ENCODE measurements at places on chromosomes 7 and 10.
A peak's percentile ranks its signal among the peaks of the same experiment; 100 is the strongest.

DNA sequence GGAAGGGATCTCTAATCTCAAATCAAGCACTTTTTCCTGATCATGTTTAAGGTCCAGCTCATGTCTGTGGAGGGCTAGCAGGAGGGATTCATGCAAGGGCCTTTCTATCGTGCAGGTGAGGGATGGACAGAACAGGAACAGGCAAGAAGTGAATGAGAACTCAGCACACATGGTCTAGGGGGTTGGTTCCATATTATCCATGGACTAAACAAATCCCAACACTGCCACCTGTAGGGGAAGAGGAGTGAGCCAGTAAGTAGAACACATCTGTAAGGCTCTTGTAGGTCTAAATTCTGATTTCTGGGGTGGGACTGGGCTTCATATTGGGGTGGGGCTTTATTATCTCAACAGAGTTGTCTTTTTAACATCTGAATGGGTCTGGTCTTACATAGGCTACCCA, 138.0 kb upstream of the TARP start:
- no peak for DNase-seq

GRCh38 chr7:32258265-32258664, 188.1 kb upstream of the PDE1C start:
- no peak for DNase-seq

DNA sequence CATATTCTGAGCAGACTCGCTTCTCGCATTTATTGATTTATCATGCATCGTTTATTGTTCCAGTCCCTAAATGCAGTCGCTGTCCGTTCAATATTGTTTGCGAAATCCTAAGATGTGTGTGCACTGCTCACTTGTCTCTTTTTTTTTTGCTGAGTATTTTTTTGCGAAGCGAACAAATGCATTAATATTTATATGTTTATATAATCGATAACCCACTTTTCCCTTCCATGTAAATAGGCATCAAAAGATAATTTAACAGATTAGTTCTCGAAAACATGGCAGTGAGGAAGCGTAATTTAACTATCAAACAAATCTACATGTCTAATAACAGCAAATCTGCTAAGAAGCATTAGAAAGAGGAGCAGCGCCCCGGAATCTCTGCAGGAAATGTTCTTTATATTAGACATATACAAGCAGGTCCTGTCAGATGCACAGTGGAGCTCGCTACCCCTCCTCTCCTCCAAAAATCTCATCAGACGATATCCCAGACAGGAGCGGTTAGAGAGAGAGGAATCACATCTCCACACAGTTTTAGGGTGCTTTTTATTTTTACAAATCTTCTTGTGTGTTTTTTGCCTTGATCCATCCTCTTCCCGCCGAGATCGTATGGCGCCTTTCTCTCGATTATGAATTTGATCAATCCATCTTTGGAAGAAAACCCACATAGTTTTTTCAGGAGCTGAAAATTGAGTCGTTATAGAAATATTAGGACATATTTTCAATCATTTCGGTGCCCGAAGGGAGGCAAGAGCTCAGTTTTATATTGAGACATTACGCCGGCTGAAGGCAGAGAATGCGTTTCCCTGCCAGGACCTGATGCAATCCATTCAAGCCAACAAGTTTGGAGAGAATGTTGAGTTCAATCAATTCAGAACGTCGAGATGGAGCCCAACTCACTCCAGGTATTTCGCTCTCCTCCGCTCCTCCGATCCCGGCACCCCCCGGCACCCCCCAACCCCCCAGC, at the start of gene ARID5B:
TSS of gene ARID5B (plus strand) at position 871 of the 964 bp plus-strand sequence. CDS start at position 882, 11 bp downstream.
- DNase-seq, result peak; percentile 62

- no peak for DNase-seq
These were observed 115.1 kb upstream of the SLC13A1 start for GRCh38 chr7:123314886-123315285.

- DNase-seq, result no peak
These were observed 918 bp downstream of the NET1 start for GRCh38 chr10:5413012-5413938.

- DNase-seq, result no peak
These were observed 70.2 kb upstream of the GRB10 start for GRCh38 chr7:50852901-50853300.

DNA sequence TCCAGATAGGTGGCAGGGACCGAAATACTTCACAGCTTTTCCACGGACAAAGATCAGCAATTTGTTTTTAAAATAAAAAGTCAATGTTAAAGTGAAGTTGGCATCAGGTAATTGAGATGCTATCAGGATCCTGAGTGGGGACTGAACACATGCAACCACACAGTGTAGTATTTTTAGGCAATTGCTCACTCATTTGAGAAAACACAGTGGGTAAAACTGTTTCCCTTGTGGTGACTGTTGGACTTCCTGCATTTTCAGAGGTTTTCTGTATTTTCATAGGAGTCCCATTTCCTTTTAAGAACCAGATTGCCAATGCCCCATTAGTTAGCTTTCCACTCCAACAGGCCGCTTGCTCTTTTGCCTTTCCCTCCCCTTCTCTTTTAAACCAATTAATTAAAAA, 159.5 kb upstream of the ZNF32 start:
- no peak for DNase-seq

GRCh38 chr10:98528805-98529183, 82.1 kb upstream of the HPS1 start:
- no peak for DNase-seq

GRCh38 chr10:8112230-8112905, 57.9 kb downstream of the GATA3 start:
- no peak for DNase-seq

DNA sequence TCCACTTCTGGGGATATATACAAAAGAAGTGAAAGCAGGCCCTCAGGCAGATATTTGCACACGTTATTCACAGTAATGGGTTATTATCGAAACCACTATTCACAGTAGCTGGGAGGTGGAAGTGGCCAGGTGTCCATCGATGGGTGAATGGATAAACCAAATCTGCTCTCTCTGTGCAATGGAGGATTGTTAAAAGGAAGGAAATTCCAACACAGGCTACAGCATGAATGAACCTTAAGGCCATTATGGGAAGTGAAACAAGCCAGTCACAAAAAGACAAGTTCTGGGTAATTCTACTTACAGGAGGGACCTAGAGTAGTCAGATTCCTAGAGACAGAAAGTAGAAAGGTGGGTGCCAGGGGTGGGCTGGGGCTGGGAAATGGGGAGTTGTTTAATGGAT, 48.5 kb upstream of the BHLHA15 start:
- no peak for DNase-seq

DNA sequence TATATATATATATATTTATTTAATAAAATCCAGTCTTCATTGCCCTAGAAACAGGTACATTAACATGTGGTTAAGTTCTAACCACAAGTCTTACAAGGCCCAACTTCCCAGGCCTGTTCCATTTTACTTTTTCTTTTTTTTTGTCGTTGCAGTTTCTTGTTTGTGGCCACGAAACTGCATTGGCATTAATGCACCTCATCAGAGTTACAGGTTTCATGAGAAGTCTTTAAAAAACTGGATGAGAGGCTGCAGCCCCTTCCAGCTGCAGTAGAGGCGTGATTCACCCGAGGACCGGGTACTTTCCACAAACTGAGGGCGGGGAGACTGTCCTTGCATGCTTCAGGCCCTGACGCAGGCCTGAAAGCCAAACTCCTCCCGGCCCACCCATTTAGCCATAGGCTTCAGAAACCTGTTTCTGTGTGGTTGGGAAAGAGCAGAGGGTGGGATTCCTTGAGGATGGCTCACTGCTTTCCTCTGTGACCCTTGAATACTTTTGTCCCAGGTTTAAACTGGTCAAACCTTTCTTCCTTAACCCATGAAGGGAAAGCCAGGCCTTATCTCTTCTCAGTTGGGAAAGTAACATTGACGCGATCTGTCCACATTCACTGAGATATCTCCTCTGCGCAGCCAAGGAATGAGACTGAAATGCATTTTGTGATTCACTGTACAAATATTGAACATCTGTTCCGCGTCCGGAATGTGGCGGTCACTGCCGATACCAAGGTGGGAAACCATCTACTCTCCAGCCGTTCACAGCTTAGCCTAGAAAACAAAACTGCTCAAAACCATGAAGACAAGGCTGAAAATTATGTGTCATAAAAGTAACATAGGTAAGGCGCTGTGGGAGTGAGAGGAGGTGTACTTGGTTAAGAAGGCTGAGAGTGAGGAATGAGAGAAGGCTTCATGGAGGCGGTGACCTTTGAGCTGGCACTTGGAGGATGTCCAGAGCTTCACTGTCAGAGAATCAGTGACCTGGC, 311.7 kb downstream of the GATA3 start:
- no peak for DNase-seq

- no peak for DNase-seq
These were observed 133.5 kb downstream of the CHN2 start for GRCh38 chr7:29328045-29328444.

GRCh38 chr7:148584154-148584827, 6.3 kb upstream of the C7orf33 start:
- DNase-seq, result no peak

DNA sequence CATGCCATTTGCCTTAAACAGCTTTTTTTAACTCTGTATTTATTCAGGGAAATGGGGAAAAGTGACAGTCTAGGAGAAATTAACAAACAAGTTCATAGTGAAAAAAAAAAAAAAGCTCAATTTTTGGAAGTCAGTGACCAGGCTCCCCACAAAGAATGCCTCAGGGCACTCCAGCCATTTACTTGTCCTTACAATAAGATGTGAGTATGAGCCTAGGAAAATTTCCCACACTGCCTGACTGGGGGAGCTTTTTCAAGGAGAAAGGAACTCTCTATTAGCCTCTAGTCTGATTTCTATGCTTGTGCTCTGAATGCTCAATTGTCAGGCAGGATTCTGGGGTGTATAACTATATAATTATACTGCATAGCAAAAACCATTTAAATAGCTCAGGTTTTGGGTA, 74.9 kb upstream of the NRBF2 start:
- no peak for DNase-seq

- DNase-seq, result no peak
These were observed 59.6 kb upstream of the NXPH1 start for GRCh38 chr7:8373851-8374250.

DNA sequence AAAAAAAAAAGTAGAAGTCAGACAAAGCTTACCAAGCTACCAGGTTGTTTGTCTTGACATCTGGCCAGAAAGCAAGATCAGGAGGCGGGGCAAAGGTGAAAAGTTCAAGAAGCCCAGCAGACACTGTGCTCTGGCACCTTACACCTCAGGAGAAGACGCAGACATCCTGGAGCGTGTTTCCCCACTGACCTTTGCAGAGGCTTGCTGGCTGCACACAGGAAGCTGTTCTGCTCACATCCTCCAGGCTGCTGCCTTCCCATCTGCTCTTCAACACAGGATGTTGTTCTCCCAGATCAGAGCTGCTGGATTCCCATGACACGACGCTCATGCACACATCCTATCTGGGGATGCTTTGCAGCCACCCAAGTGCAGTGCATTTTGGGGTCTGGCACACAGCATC, 174.4 kb upstream of the KIAA1217 start:
- no peak for DNase-seq

- peak; percentile 92 for DNase-seq
These were observed 66.7 kb downstream of the ST7 start for GRCh38 chr7:117019786-117020590.

- DNase-seq, result no peak
These were observed 442.5 kb downstream of the KCNMA1 start for GRCh38 chr10:77195101-77195500.

GRCh38 chr7:20932785-20933527, 146.3 kb upstream of the SP8 start:
- DNase-seq, result no peak

- no peak for DNase-seq
These were observed 16.5 kb upstream of the UBE2D1 start for GRCh38 chr10:58318346-58318745.

DNA sequence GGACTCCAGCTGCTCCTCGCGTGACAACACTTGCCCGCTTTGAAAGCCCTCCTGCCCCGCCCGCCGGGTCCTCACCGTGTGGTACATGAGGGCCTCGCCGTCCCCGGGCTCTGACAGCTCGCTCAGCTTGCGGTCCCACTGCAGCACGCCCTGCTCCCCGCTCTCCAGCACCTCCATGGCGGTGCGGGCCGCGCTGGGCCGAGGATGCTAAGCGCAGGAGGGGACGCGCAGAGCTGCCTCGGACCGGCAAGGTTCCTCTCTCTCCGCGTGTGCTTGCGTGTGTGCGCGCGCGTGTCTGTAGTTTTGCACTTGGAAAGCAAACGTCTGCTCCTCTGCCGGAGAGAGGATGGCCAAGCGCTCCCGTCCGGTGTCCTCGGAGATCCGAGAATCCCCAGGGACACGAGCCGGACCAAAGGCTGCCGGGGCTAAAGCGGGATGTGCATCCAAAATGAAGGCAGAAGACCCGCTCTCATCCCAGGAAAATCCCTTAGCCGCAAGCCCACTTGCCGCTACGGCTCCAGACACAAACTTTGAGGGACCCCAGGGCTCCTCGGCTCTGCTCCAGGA, at the start of gene CREB3L2:
TSS of gene CREB3L2 (minus strand) at position 558 of the 567 bp plus-strand sequence. CDS start at position 177, 381 bp downstream.
- DNase-seq, result peak; percentile 78

GRCh38 chr7:8111282-8111960, 142.8 kb downstream of the GLCCI1 start:
- no peak for DNase-seq

DNA sequence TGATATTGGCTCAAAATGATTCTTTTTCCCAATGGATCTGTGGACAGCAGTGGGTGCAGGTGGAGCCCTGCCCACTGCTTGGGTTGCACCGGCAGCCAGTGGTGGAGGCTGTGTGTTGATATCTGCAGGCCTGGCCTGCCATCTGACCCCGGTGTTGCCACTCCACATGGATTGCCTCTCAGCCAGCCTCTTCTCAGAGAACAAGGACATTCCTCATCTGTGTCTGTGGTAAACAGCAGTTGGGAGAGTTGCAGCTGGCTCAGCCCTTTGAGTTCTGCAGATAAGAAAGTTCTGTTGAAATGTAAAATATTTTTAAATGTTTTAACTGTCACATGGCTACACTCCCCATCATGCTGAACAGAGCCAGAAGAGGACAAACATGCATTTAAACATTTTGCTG, 374.9 kb upstream of the CELF2 start:
- DNase-seq, result no peak

DNA sequence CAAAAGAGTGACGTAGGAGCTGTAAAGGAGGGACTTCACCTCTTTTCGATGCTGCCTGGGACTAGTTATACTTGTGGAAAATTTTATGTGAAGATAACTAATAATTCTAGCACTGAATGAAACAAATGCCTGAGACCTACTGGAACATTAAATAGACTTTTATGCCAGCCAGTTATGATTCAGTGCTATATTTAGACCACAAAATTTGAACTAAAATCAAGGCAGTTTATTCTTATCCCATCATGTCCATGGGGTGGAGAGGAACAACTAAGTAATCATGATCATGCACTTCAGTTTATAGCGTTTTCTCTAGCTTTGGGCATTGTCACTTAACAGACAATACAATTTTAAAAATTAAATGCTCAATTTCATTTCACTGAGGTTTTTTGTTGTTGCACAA, 76.7 kb downstream of the ZEB1 start:
- DNase-seq, result no peak

GRCh38 chr10:63735305-63735704, 214.1 kb downstream of the REEP3 start:
- DNase-seq, result no peak

DNA sequence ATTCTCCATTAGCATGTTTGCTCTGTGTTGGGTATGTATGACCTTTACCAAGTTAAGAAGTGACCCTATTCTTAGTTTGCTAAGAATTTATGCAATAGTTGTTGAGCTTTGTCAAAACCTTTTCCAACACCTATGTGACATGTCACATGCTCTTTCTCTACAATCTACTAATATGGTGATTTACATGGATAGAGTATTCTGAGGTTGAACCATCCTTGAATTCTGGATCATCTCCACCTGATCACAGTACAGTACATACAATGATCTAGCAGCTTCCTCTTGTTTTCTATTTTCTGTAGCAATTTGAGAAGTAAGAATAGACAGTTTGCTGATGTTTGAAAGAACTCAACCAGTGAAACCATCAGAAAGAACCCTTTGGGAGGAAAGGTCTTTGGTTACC, 101.2 kb upstream of the PDGFA start:
- DNase-seq, result no peak
